Caudate nucleus (tissue), 63 donors: ENCODE measurements at places on chromosomes 2 and 18.

GRCh38 chr2:181596556-181596955, 60.3 kb downstream of the CERKL start:
- DNase-seq, result no peak

GRCh38 chr2:42337356-42337820, 23.6 kb downstream of the COX7A2L start:
- DNase-seq, result no peak

DNA sequence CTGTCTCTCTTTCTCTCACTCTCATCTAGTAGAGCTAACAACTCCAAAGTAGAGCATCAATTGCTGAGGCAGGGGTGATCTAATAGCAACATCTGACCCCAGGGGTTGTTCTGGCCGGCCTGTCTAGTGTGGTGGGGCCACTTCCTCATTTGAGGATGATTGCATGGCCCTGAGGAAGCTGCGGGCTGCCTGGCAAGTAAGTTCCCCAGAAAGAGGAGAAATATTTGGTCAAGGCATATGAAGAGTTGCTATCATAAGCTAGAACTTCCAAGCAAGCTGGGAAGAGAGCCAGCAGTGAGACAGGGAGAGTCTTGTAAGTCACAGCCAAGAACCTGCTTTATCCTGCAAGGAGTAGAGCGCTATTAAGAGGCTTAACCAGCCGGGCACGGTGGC, 50.8 kb upstream of the TMEM87B start:
- no peak for DNase-seq

DNA sequence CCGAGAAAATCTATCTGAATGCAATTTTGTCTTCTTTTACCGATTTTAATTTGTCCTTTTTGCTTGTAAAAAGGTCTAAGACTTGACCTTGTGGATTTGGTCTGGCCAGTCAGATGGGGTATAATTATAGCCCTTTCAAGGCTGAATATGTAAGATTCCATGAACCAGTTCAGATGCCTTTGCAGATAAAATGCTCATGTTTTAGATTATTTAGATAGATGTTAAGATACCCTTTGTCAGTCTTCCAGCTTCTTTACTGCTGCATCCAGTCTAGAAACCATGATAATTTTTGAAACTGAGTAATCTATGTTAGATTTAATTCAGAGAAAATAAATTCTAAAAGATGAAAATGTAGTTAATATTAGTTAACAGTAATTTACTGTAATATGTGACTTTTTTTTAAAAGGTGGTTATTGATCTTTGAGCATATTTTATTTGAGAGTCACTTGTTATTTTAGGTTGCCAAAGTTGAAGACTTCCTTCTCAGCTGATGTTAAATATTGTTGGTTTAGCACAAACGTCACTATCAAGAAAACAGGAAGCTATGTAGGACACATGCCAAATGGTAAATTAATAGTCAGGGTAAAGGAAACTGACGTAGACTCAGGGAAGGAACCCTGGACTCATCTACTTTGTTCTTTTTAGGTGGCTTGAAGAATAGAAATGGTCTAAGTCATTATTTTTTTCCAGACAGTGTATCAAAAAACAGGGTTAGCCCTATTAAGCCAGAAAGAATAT, 29.8 kb downstream of the BABAM2 start:
- DNase-seq, result no peak

GRCh38 chr2:216119986-216120385, 10.8 kb downstream of the XRCC5 start:
- DNase-seq, result no peak
